ENCODE measurements at places on chromosomes 4 and X.

- DNase-seq = no peak
Observed at GRCh38 chrX:124518885-124519284, 172.5 kb downstream of the SH2D1A start.

GRCh38 chrX:125308653-125309052 is 11.0 kb upstream of the TEX13C start:
- no peak for DNase-seq

GRCh38 chr4:126441173-126442035 is 1126.6 kb downstream of the FAT4 start:
- no peak for DNase-seq

- DNase-seq = no peak
Observed at GRCh38 chr4:143184217-143184502, 557 bp upstream of the USP38 start.

DNA sequence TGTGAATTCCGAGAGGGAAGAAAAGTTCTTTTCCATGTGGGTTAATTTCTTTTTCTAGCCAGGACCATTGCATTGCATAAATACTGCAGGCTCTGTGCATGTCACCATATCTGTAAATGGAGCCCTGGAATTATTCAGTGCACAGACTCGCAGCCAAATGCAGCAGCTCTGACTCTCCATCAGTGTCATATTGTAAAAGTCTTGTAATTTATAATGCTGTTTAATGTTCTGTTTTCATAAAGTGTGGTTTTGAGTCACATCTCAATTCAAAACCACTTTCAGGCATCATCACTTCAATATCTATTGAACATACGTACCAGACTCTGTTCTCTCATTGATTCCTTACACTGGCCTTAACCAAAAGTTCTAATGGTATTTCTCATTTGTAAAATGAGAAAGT is 193.9 kb upstream of the RPL34 start:
- DNase-seq = no peak

GRCh38 chr4:28883211-28883610 is 1837.0 kb upstream of the PCDH7 start:
- DNase-seq = no peak
